Lung (tissue), 17 donors: ENCODE measurements at places on chromosomes 1 and 21. TPM values are rescaled to one million over a fixed set of nuclear protein-coding genes. Genes with fewer than 3 reads are reported as not detected.

AKR7A2 gene
- 54.0 TPM for total RNA-seq

ZNF697 gene
- 6.1 TPM for total RNA-seq

PTPN7 gene
- total RNA-seq: 4.5 TPM

ITPKB gene
- total RNA-seq: 46.6 TPM

UTP11 gene
- 31.2 TPM for total RNA-seq

HIVEP3 gene
- 8.9 TPM for total RNA-seq

CALML6 gene
- 0.55 TPM for total RNA-seq

PIGC gene
- 17.9 TPM for total RNA-seq

CCDC30 gene
- total RNA-seq: 13.5 TPM

PRAMEF5 gene
- not detected for total RNA-seq

KRTAP19-2 gene
- not detected for total RNA-seq

SEC16B gene
- total RNA-seq: 1.3 TPM

AZIN2 gene
- 6.2 TPM for total RNA-seq

PAQR6 gene
- 3.0 TPM for total RNA-seq

PGLYRP4 gene
- total RNA-seq: 3.1 TPM

DEPDC1 gene
- 0.46 TPM for total RNA-seq

SELP gene
- 13.0 TPM for total RNA-seq

IVL gene
- 0.31 TPM for total RNA-seq

FABP3 gene
- total RNA-seq: 19.1 TPM

MMP23B gene
- total RNA-seq: 29.2 TPM

RNU1-3 gene
- total RNA-seq: 3,134 TPM

PTGFR gene
- 1.2 TPM for total RNA-seq

EPB41 gene
- 69.0 TPM for total RNA-seq

LRRC53 gene
- total RNA-seq: not detected

CFHR1 gene
- 0.21 TPM for total RNA-seq

RGS8 gene
- total RNA-seq: 0.03 TPM

FCGR2B gene
- total RNA-seq: 6.8 TPM

PIK3R3 gene
- 36.7 TPM for total RNA-seq

CTSS gene
- 293 TPM for total RNA-seq

SLAMF9 gene
- 0.43 TPM for total RNA-seq

ROR1 gene
- total RNA-seq: 23.2 TPM

APCS gene
- not detected for total RNA-seq

LRRC8B gene
- 22.8 TPM for total RNA-seq

STUM gene
- 0.51 TPM for total RNA-seq

TARBP1 gene
- 32.2 TPM for total RNA-seq

ST6GALNAC5 gene
- total RNA-seq: 23.0 TPM

KRTAP19-3 gene
- total RNA-seq: not detected

AP4B1 gene
- total RNA-seq: 43.9 TPM

SPATA46 gene
- total RNA-seq: not detected

UMODL1 gene
- total RNA-seq: 0.28 TPM

TRIM67 gene
- not detected for total RNA-seq

ESRRG gene
- 4.5 TPM for total RNA-seq

DNM3 gene
- 7.3 TPM for total RNA-seq

ADAMTS5 gene
- 22.2 TPM for total RNA-seq

IL22RA1 gene
- 1.0 TPM for total RNA-seq

NGF gene
- total RNA-seq: 0.40 TPM

POU3F1 gene
- total RNA-seq: 0.20 TPM

SLC44A5 gene
- total RNA-seq: 1.6 TPM

SPRR1A gene
- total RNA-seq: not detected

PRCC gene
- total RNA-seq: 52.7 TPM

NPHS2 gene
- not detected for total RNA-seq

SLC45A1 gene
- 1.6 TPM for total RNA-seq

KCNH1 gene
- not detected for total RNA-seq

ETV3L gene
- not detected for total RNA-seq

AADACL3 gene
- total RNA-seq: not detected
